ENCODE measurements at places on chromosomes 2 and 18.

GRCh38 chr18:48780201-48780912 is 170.4 kb downstream of the SMAD7 start:
- no peak for DNase-seq

- DNase-seq = no peak
Measured at GRCh38 chr2:157428500-157429175, 15.3 kb downstream of the CYTIP start.

- DNase-seq = no peak
Measured at GRCh38 chr2:207160115-207160514, 5.6 kb downstream of the KLF7 start.

DNA sequence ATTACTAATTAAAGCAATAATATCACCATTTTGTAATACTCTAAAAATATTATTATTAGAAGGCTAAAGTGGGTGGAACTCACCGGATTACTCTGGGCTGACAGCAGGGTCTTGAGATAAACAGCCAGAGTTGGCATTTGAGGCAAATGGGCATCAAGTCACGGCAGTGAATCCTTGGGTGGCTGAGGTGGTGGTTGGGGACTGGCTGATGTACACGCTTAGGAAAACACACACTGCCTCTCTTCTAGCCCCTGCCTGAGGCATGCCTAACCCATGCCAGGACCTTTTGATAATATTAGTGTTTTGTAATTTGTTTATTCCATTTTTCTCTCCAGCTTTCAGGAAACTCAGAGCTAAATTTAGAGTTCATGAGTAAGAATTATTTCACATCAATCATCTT is 76.8 kb downstream of the ACKR3 start:
- no peak for DNase-seq

GRCh38 chr2:56590611-56591010 is 406.8 kb downstream of the CCDC85A start:
- no peak for DNase-seq

DNA sequence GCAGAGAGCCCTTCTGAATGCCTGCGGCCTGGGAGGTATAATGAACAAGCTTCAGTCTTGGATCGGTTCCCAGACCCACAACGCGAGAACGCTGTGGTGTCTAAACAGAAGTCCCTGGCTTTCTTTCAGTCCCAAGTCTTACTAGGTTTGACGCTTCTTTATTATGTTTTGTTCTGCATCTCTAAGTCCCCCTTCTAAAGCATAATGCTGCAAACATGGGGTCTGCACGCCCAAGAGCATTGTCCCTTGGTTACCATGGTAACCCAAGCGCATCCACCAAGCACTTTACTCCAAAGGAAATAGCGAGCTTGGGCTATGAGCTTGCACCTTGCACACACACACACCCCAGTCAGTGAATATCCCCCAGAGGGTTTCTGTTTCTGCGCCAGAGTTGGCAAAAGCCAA is 193.7 kb downstream of the INO80D start:
- no peak for DNase-seq

GRCh38 chr2:99619151-99619550 is 129.3 kb upstream of the REV1 start:
- no peak for DNase-seq

DNA sequence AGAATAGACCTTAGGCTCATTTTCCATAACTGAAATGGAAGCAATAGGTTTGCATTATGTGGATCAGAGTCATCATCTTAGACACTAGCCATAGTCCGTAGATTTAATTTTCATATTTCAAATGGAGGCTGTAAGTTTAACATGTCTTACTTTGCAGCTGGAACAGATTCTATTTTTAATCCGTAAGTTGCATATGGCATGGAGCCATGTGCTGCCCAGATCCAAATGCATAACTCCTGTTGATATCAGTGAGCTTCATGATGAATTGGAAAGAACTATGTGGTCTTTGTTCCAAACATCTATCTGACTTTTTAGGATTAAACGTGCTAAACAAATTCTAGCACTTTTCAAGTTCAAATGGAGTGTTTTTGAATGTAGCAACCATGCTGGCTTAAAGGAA is 43.4 kb downstream of the MEIS1 start:
- no peak for DNase-seq

GRCh38 chr2:159209341-159210306 is 76.9 kb downstream of the WDSUB1 start:
- DNase-seq = no peak

GRCh38 chr2:102704531-102704930 is 57.3 kb upstream of the TMEM182 start:
- DNase-seq = no peak

GRCh38 chr2:102065675-102066252 is 74.0 kb downstream of the IL1R2 start:
- DNase-seq = no peak

DNA sequence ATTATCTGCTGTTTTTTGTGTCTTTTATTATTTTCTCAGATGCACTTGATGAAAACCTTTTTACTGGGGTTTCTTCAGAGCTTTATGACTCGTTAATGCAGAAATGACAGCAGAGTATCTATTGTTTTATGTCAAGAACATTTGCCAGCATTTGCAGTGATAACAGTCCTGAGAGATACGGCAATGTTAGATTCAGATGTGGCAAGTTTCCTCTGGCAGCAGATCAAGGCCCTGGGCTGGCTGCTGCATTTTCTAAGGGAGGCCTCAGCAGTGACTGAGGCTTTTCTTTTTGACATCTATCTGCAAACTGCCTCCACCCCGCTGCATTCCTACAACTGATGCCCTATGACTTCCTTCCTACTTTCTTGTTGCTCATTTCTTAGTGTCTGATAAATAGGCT is 40.2 kb downstream of the EFEMP1 start:
- no peak for DNase-seq

- peak; percentile 33 for DNase-seq
Measured at GRCh38 chr2:224847961-224848850, 132.0 kb upstream of the CCDC195 start.

DNA sequence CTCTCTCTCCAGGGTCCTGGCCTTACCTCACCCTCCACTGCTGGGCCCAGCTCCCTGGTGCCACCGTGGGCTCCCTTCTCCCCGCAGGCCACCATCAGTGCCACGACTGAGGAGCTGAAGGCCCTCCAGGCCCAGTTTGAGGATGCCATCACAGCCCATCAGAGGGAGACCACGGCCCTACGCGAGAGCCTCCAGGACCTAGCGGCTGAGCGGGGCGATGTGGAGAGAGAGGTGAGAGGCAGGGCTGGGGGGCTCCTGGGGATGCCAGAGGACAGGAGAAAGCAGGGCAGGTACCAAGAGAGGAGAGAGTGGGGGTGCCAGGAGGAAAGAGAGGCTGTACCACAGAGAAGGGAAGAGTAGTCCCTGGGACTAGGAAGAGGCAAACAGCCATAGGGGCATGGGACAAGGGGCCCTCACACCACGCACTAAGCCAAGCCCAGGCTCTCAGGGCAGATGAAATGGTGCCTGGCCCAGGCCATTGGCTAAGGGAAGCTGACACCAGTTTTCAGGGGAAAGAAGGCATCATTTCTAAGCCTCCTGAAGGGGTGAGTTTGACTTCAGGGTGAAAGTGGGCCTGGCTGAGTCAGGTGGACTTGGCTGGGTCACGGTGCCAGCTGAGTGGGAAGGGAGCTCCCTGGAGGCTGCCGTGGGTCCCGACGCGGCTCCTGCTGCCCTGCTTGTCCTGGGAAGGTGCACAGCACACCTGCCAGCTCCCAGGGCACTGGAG is 39.0 kb upstream of the SNED1 start:
- no peak for DNase-seq

GRCh38 chr2:60852282-60852860 is 29.0 kb upstream of the REL start:
- DNase-seq = no peak

DNA sequence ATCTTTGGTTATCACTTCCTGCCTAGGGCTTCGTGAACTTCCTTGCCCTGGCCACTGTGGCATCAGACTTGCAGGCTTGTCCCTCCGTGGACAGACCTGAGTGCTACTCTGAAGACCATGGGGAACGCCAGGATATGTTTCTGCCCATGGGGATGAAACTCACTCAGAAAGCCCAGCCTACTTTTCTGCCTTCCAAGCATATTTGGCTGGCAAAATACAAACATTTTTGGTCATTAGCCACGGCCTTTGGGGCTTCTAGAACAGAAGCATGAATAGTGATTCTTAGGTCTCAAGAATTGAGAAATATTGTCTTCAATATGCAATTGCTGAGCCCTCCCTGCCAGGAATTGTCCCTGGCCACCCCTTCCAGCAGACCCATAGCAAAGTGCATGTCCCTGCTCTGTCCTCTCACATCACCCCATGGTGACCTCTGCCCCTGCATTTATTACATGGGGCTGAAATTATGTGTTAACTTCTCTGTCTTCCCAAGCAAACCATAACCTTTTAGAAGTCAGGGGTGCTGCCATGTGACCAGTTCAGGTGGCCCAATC is 152.4 kb downstream of the OSR1 start:
- no peak for DNase-seq

- DNase-seq = no peak
Measured at GRCh38 chr2:123928358-123928757, 96.7 kb upstream of the CNTNAP5 start.

DNA sequence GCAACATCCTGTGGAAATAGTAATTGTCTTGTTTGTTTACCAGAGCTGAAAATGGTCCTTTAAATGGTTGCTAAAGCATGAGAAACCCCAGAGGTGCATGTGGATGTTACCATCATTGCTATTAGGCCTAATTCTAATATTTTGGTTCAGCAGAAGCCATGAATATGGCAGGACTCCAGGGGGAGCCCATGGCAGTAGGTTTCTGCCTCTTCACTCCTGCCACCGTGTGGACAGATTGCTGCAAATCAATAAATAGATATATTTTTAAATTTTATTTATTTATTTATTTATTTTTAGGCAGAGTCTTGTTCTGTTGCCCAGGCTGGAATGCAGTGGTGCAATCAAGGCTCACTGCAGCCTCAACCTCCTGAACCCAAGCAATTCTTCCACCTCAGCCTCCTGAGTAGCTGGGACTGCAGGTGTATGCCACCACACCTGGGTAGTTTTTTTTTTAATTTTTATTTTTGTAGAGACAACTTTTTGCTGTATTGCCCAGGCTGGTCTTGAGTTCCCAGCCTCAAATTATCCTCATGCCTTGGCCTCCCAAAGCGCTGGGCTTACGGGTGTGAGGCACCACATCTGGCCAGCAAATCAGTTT is 54.9 kb upstream of the CAPN13 start:
- DNase-seq = peak; percentile 19

- DNase-seq = no peak
Measured at GRCh38 chr2:14903709-14904374, 271.3 kb downstream of the LRATD1 start.

DNA sequence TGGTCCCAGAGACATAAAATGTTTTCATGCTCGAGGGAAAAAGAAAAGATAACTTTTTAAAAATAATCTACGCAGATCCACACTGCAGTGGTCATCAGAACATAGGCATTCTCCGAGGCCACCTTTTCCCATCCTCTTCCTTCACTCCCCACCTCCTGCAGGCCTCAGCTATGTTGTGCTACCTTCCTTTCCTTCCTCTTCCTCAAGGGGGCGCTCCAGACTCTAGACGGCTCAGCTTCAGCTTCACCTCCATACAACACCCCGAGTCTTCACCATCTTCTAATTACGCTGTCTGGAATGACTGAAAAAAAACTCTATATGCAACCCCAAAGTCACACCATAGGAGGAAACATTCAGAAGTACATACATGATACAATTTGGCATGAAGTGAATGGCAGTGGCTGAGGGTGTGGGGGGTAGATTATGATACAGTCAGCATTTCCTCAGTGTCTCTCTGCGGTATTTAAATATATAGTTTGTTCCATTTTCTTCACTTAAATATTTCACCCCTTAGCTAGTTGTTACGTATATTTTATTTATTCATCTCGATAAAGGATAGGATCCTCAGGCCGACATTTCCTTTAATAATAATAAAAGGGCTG is 583.6 kb downstream of the IRS1 start:
- no peak for DNase-seq

DNA sequence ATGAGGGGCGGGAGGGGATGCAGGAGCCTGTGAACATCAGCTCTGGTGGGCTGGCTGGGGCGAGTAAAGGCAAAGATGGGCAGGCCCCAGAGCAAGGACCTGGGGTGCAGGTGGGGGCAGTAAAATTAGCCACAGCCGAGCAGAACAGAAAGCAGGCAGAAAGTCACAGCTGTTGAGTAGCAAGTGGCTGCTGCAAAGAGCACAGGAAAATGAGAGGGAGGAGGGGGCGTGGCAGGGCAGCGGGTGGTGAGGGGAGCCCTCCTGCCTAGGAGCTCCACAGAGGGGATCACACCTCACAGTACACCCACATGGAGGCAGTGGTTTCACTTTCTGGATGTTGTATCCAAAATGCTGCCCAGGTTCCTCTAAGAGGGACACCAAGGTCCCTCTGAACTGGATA is 79.6 kb downstream of the LBH start:
- no peak for DNase-seq

GRCh38 chr2:128303095-128303791 is 15.4 kb downstream of the HS6ST1 start:
- no peak for DNase-seq

GRCh38 chr18:12656938-12657683 is 796 bp downstream of the SPIRE1 start:
- DNase-seq = no peak

DNA sequence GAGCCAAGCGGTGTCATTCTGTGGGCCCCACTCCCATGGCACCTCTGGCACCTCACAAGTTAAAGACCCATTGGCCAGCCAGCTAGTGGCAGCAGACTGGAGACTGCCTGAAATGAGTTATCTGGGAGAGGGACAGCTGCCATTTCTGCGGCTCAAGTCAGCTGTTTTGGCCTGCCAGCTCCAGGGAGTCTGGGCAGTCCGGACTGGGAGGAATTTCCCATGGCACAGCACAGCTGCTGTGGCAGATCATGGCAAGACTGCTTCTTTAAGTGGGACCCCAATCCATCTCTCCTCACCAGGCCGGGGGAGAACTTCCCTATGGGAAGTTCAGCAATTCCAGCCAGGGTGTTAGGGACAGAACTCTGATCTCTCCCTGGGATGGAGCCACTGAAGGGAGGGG is 2187.6 kb upstream of the CELF4 start:
- DNase-seq = no peak

DNA sequence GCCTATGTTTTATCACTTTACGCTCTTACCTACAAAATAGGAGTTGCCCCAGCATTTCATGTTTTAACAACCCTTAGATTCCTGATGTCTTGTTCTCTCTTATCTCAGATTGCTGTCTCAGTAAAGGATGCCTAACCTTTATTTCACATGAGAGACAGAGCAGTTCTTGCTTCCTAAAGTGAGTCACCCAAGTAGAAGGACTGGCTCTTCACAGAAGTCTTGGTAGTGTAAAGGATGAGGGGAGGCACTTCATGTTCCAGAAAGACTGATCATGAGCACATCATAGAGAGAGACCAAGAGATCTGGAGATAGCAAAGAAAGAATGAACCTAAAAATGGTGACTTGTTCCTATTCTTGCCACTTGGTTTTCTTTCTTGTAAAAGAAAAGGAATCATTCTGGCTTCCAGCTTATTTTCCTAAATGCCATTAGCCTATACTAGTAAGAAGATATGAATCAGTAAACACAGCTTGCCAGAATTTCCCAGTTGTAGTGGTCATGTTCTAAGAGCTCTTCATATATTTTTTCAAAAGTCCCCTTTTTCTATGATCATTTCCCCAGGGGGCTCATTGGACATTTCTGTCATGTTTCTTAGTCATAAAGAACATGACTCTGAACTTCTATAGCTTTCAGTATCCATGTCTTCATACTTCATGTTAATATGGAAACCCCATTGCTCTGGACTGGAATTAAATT is 54.9 kb downstream of the MAPRE2 start:
- DNase-seq = no peak

GRCh38 chr2:52390651-52391050 is 1358.7 kb upstream of the NRXN1 start:
- DNase-seq = no peak
